ENCODE measurements at places on chromosomes 5 and 9. TPM values are rescaled to one million over a fixed set of nuclear protein-coding genes. Genes with fewer than 3 reads are reported as not detected.

Gene IFNA16
- not detected for total RNA-seq

Gene NR6A1
- total RNA-seq, result 0.51 TPM

Gene SMIM33
- 0.14 TPM for total RNA-seq

Gene PCAT7
- not detected for total RNA-seq

Gene TPM2
- 32.4 TPM for total RNA-seq

Gene BTNL3
- total RNA-seq, result not detected

Gene PRDM9
- not detected for total RNA-seq

Gene SLC36A2
- total RNA-seq, result not detected

Gene C5orf58
- not detected for total RNA-seq

GRCh38 chr5:131991593-131992324, 19.7 kb downstream of the ACSL6 start:
- DNase-seq, result no peak
- no peak overlapping the region for H3K27ac ChIP-seq
- no peaks in the 10 kb centered on the region for H3K36me3 ChIP-seq
- no peaks in the 10 kb centered on the region for H3K27me3 ChIP-seq
- H3K4me1 ChIP-seq, result peaks cover 4% of the 10 kb centered on the region

DNA sequence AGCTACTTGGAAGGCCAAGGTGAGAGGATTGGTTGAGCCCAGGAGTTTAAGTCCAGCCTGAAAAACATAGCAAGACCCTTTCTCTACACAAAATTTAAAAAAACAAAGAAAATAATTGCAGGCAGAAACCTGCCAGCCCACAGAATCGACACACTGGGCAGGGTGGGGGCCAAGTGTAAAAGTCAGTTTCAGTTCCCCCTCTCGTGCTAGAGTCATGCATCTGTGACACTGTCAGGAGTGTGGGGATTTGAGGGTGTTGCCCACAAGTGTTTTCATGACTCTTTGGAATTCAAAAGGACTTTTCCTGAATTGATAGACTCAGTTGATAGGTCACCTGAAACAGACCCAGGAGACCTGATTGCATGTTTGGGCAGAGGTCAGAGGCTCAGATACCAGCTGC, 47.6 kb downstream of the PRRC2B start:
- peaks cover 35% of the 10 kb centered on the region for H3K36me3 ChIP-seq
- H3K4me1 ChIP-seq, result no peaks in the 10 kb centered on the region
- H3K27ac ChIP-seq, result no peak overlapping the region
- no peak for DNase-seq

DNA sequence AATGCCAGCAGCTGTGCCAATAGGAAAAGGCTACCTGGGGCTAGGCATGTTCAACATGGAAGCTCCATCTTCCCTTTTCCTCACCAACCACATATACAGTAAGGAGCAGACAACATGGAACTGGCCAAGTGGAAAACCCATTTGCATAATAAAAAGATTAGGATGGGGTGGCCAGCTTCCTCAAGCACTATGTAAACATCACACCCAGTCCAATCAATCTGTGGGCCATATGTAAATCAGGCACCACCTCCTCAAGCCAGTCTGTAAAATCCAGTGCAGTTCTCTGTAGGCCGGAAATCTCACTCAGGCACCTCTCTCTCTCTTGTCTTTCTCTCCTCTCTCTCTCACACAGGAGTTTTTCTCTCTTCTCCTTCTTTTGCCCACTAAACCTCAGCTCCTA, 360.2 kb upstream of the GRIA1 start:
- H3K27ac ChIP-seq, result no peak overlapping the region
- H3K36me3 ChIP-seq, result no peaks in the 10 kb centered on the region

DNA sequence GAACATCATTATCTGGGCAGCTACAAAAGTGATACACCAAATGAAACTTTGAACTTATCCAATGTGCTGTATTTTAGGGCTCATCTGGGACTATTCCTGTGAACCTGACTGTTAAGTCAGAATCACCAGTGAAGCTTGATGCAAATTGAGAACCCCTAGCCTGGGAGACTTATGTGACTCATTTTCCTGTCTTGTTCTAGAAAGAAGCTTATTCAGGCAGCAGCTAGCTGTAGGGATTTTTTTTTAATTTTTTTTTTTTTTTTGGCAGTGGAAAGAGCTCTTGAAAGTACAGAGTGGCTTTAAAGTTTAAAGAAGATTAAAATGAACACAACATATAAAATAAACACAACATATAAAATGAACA, 81.1 kb upstream of the TNFAIP8 start:
- peak overlapping the region; percentile 85 for H3K27ac ChIP-seq
- no peaks in the 10 kb centered on the region for H3K27me3 ChIP-seq
- no peak for DNase-seq

DNA sequence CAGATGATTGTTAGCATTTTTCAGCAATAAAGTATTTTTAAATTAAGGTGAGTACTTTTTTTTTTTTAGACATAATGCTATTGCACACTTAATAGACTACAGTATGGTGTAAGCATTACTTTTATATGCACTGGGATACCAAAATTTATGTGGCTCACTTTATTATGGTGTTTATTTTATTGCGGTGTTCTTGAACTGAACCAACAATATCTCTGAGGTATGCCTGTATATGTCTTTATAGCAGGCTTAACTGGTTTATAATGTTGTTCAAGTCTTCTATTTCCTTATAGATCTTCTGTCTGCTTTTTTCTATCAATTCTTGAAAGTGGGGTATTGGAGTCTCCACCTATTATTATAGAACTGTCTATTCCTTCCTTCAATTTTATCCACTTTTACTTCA, 18.0 kb downstream of the ZBTB43 start:
- H3K27me3 ChIP-seq, result no peaks in the 10 kb centered on the region
- DNase-seq, result no peak
- H3K36me3 ChIP-seq, result no peaks in the 10 kb centered on the region

DNA sequence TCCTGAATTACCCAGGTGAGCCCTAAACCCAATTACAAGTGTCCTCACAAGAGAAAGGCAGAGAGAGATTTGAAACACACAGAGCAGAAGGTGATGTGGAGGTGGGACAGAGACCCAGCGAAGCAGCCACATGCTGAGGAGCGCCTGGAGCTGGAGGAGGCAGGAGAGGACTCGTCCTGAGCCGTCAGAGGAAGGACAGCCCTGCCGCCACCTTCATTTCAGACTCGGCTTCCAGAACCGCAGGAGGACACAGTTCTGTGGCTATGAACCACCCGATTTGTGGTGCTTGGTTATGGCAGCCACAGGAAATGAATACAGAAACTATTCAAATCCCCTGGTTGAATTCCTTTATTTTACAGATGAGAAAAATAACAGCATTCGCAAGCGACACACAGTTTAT, 16.4 kb upstream of the FBP1 start:
- no peak for DNase-seq
- H3K4me1 ChIP-seq, result no peaks in the 10 kb centered on the region
- H3K27me3 ChIP-seq, result no peaks in the 10 kb centered on the region
- H3K36me3 ChIP-seq, result no peaks in the 10 kb centered on the region
- peak overlapping the region; percentile 49 for H3K4me3 ChIP-seq

DNA sequence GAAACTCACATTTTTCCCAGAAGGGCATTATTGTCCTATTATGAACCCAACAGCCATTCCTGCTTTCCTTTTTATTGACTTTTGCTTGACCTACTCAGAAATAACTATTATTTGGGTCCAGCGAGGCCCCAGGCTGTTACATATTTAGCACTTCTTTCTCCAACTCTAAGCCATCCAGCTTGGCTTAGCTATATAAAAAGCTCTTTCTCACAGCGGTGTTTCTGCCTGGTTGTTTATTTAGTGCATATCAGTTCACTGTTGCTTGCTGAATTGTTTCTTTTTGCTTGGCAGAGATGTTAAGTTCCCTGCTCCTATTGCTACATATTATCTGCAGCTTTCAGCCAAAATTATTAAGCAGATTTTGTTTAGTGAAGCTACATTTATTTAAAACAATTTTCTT, 1156.8 kb upstream of the SEMA6A start:
- H3K27me3 ChIP-seq, result no peaks in the 10 kb centered on the region
- no peaks in the 10 kb centered on the region for H3K4me1 ChIP-seq
- no peaks in the 10 kb centered on the region for H3K36me3 ChIP-seq

DNA sequence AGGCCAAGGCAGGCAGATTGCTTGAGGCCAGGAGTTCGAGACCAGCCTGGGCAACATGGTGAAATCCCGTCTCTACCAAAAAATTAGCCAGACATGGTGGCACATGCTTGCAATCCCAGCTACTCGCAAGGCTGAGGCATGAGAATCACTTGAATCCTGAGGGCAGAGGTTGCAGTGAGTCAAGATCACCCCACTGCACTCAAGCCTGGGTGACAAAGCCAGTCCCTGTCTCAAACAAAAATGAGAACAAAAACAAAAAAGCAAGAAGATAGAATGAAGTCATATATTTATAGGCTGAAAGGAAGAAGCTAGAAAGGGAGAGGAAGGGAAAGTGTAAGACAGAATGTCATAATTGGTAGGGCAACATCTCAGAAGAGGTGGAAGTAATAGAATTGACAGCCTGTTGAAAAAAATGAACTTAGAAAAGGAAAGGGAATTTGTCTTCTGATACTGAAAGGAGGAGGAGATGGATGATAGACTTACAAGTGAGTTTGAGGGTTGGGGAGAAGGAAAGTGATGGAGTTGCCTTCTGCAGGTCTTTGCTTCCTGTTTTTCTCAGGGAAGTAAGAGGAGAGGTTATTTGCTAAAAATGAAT, 32.2 kb downstream of the CARD6 start:
- no peaks in the 10 kb centered on the region for H3K36me3 ChIP-seq
- no peaks in the 10 kb centered on the region for H3K4me1 ChIP-seq
- no peak for DNase-seq
- H3K27ac ChIP-seq, result no peak overlapping the region
- no peaks in the 10 kb centered on the region for H3K27me3 ChIP-seq
- no peak overlapping the region for H3K4me3 ChIP-seq

DNA sequence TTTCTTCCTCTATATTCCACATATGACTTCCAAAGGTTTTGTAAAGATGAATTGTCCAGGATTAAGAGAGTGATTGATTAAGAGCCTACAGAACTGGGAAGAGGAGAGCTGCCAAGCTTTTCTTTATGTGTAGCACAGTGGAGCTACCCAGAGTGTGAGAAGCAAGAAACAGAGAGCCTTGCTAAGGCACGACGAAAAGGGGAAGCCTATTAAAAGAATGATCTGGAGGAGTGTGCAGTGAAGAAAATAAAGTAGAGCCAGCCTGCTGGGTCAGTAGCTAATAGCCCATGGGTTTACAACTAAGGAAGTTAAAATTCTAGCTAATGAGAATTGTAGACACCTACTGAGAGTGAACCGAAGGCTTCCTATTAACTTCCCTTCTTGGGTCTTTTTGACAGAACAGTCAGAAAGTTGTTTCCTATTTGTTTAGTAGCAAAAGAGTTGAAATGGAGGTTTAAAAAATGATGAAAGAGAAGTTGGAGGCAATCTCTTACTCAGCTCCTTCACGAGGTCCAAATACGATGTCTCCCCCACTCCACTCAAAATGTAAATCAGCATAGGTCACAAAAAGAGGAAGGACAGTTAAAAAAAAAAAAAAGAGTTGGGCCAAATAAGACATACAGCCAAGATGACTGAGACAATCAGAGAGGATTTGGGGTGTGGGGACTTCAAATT, 957 bp upstream of the PRR16 start:
- DNase-seq, result no peak
- H3K27me3 ChIP-seq, result no peaks in the 10 kb centered on the region
- H3K27ac ChIP-seq, result no peak overlapping the region
- H3K4me3 ChIP-seq, result no peak overlapping the region
- no peaks in the 10 kb centered on the region for H3K4me1 ChIP-seq

GRCh38 chr9:116497095-116497890, 189.8 kb upstream of the TRIM32 start:
- no peak overlapping the region for H3K27ac ChIP-seq
- no peaks in the 10 kb centered on the region for H3K27me3 ChIP-seq
- DNase-seq, result no peak

- H3K27me3 ChIP-seq, result no peaks in the 10 kb centered on the region
- peaks cover 8% of the 10 kb centered on the region for H3K4me1 ChIP-seq
- no peak overlapping the region for H3K27ac ChIP-seq
- H3K36me3 ChIP-seq, result no peaks in the 10 kb centered on the region
Observed at GRCh38 chr9:87607859-87608258, 110.2 kb downstream of the DAPK1 start.

DNA sequence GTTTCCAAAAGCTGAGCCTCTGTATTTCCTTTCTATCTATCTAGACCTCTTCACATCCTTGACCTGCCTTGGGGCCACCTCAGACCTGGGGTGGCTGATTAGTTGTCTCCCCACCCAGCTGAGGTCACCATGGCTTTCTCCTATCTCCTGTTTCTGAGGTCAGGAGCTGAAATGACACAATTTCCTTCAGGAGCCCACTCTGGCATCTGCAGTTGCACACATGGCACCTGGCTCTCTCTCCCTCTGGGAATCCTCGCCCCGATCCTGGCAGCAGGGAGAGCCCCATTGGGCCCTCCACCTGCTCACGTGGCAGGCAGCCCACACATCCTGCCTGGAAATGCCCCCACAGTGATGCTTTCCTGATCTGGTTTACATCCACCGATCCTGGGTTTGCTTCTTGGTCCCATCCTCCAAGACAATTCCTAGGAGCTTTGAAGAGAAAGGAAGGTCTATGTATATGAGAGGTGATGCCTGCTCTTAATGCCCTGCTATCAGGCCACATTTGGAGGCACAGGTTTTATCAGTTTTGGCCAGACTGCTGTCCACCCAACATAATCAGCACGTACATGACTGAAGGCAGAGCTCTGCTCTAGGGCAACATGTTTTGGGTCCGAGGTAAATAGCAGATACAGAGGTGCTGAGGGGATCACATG, 53.7 kb downstream of the MARCHF3 start:
- no peak overlapping the region for H3K27ac ChIP-seq
- H3K36me3 ChIP-seq, result no peaks in the 10 kb centered on the region
- H3K27me3 ChIP-seq, result no peaks in the 10 kb centered on the region

DNA sequence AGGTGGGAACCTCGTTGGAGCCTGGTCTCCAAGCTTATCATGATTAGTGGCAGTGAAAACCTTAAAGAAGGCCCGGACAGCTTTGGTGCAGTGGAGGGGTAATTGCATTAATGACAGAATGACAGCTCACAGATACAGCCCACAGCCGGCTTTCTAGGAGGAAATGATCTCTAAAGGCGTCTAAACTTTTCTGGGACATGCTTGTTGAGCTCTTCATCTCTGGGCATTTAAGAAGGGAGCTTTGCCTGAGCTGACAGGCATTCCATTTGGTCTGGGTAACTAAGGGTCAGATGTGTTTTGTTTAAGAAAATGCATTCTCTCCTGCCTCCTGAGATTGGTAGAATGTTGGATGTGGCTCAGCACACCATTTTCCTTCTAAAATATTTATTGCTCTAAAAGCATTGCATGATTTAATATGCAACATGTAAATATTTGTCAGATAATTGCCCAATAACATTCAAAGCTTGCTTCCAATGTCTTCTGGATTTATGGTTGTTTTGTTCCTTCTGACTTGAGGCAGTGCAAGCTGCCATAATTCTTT, 4.0 kb downstream of the ANKRD33B start:
- no peaks in the 10 kb centered on the region for H3K4me1 ChIP-seq
- H3K36me3 ChIP-seq, result no peaks in the 10 kb centered on the region
- H3K4me3 ChIP-seq, result no peak overlapping the region
- no peak for DNase-seq
- H3K27ac ChIP-seq, result no peak overlapping the region
- no peaks in the 10 kb centered on the region for H3K27me3 ChIP-seq

DNA sequence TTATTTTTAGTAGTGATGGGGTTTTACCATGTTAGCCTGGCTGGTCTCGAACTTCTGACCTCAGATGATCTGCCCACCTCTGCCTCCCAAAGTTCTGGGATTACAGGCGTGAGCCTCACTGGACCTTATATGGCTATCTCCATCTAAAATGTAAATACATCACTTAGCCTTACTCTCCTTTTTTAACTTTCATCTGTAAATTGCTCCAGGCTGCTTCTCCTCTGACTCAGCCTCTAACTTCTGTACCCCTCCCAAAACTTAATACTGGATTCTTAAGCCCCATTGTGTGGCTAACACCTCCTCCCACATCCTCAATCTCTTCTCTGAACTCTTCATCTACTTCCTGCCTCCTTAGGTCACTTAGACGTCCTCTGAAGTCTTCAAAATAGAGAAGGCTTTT, 4.0 kb downstream of the SNX30 start:
- H3K27ac ChIP-seq, result no peak overlapping the region
- peaks cover 49% of the 10 kb centered on the region for H3K4me1 ChIP-seq
- DNase-seq, result no peak
- no peak overlapping the region for H3K4me3 ChIP-seq
- H3K27me3 ChIP-seq, result no peaks in the 10 kb centered on the region
